ENCODE measurements at places on chromosomes 4 and X.

DNA sequence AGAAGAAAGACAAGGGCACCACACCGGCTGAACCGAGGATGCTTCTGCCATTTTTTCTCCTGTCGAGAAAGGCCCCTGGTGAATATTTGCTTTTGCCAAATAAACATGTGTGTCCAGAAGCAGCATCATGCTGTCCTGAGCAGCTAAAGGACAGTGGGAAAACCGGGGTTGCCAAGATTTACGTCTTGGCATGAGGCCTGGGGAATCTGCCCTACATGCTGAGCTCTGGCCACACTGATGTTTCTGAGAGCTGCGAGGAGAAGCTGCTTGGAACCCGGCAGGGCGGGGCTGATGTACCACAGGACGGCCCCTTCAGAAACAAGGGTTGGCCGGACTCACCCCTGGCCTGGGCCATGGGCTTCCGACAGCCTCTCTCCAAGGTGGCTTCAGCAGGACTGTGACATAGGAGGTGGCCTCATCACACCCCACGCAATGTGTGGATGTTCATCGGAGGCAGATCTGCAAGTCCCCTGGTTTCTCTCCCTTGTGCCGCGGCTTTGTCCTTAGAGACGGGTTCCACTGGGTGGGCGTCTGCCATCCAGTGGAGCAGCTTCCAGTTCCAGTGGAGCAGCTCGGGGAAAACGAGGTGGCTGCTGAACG lies 42.2 kb upstream of the SORCS2 start:
- no peak for DNase-seq

- DNase-seq, result no peak
These were observed 28.8 kb upstream of the JADE1 start for GRCh38 chr4:128780688-128781087.

DNA sequence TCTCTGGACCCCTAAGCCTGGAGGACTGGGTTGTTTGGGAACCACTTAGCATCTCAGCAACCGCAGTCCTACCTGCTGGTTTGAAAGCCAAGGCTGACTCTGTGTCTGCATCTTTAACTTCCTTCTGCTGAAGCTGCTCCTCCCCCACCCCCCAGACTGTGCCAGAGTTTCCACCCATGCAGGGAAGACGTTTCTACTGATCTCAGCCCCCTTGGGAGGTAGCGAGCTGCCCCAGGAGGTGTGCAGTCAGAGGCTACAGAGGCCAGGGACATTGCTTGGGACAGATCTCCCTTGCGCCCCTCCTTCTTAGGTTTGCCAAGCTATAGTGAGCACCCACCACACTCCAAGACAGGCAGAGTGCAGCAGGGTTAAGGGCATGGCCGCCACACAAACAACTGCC lies 4.7 kb upstream of the FATE1 start:
- no peak for DNase-seq

- no peak for DNase-seq
These were observed 994.0 kb downstream of the ARAP2 start for GRCh38 chr4:35250331-35250730.

DNA sequence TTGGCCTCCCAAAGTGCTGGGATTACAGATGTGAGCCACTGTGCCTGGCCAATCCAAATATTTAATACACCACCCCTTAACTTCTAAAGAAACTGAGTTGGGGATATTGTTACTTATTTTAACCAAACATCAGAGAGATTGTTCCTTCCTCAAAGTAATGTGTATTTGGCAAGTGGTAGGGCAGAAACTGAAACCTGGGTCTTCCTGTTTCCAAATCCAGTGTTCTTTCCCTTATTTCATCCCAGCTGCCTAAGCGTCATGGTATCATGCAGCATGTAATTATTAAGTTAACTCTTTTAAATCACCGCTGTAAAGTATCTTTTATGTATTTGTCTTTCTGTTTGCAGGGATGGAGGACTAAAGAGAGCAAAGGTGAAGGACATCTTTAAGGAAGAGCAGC lies 68.4 kb downstream of the GPAT3 start:
- DNase-seq, result no peak

GRCh38 chr4:3416270-3416669 lies 25.5 kb upstream of the HGFAC start:
- DNase-seq, result no peak

GRCh38 chr4:51884606-51885005 lies 41.7 kb downstream of the DCUN1D4 start:
- DNase-seq, result no peak
